ENCODE measurements at places on chromosomes 1 and 21. TPM values are rescaled to one million over a fixed set of nuclear protein-coding genes. Genes with fewer than 3 reads are reported as not detected.
A peak's percentile ranks its signal among the peaks of the same experiment; 100 is the strongest.

DNA sequence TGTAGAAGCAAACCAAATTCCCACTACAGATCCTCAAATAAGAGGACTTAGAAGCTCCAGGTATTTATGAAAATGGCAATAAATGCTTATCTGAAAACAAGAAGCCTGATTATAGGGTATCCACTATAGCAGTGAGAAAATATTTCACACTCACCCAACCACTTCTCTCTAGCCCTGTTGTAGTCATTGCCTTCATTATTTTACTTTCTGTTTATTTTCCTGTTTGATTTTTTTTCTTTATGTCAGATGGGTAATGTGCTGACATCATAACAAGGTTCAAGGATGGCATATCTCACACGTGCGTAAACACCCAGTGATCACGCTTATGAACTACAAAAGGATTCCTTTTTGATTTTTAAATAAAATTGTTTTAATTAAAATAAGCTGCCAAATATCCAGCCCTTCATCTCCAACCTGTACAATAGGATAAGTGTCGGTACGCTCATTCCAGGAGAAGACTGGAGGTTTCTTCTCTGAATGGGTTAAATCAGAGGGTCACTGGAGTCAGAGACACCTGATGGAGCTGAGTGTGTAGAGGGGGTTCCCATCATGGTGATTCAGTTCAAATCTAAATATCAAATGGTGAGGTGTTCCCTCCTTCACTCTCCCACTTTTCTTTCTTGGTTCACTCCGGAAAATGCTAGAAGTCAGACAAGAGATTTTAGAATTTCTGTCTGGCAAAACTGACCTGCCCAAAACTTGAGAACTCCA, 8.2 kb upstream of the S1PR1 start:
- no peak overlapping the region for H3K4me3 ChIP-seq
- peaks cover 19% of the 10 kb centered on the region for H3K4me1 ChIP-seq
- H3K36me3 ChIP-seq: peaks cover 27% of the 10 kb centered on the region
- no peaks in the 10 kb centered on the region for H3K27me3 ChIP-seq

- H3K27ac ChIP-seq: no peak overlapping the region
- no peaks in the 10 kb centered on the region for H3K36me3 ChIP-seq
- no peaks in the 10 kb centered on the region for H3K27me3 ChIP-seq
- DNase-seq: no peak
These were observed 38.5 kb downstream of the ZBTB8OS start for GRCh38 chr1:32611859-32612188.

DNA sequence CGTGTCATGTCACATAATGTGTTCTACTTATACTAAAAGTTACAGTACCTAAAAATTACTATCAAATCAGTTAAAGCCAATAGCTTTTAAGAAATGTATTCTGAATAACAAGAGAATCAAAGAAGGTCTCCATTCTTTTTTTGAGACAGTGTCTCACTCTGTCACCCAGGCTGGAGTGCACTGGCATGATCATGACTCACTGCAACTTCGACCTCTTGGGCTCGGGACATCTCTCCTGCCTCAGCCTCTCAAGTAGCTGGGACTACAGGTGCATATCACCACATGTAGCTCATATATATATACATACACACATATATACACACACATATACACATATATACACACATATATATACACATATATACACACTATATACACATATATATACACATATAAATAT, 20.1 kb downstream of the COP1 start:
- H3K4me3 ChIP-seq: no peak overlapping the region
- H3K27me3 ChIP-seq: no peaks in the 10 kb centered on the region
- no peak for DNase-seq
- no peak overlapping the region for H3K27ac ChIP-seq
- peaks cover 60% of the 10 kb centered on the region for H3K4me1 ChIP-seq

DNA sequence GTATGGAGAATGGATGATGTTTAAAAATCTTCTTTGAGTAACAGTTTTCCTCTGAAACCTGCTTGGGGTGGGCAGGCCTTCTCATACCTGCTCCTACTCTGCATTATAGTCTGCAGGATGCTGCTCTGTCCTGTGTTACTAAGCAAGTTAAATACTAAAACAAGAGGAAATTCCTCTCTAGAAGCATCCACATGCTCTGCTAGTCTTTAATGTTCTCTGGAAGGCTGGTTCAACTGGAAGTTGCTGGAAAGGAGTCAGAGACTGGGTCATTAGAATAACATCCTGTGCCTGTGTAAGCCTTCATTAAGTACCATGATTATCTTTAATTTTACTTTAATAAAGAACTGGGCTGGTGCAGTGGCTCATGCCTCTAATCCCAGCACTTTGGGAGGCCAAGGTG, 5.8 kb downstream of the SELP start:
- no peaks in the 10 kb centered on the region for H3K27me3 ChIP-seq
- peaks cover 6% of the 10 kb centered on the region for H3K36me3 ChIP-seq
- DNase-seq: no peak
- peaks cover 52% of the 10 kb centered on the region for H3K4me1 ChIP-seq
- H3K4me3 ChIP-seq: no peak overlapping the region

DNA sequence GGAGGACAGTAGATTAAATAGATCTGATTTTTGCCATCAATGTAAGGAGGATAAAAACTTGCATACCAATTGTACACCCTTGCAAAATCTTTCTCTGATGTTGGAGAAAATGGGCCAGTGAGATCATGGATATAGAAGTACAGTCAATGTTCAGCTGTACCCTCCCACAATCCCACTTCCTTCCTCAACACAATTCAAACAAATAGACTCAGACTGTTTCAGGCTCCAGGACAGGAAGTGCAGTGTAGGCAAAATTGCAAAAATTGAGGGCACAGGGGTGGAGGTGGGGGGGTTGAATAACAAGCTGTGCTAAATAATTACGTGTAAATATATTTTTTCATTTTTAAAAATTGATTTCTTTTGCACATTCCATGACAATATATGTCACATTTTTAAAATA, 3.9 kb upstream of the IFI44 start:
- no peak for DNase-seq
- H3K4me3 ChIP-seq: no peak overlapping the region
- no peak overlapping the region for H3K27ac ChIP-seq
- H3K27me3 ChIP-seq: no peaks in the 10 kb centered on the region
- peaks cover 44% of the 10 kb centered on the region for H3K4me1 ChIP-seq
- H3K36me3 ChIP-seq: peaks cover 68% of the 10 kb centered on the region

GRCh38 chr1:172382406-172382805, 38.1 kb upstream of the C1orf105 start:
- H3K4me1 ChIP-seq: peaks cover 34% of the 10 kb centered on the region
- no peak for DNase-seq
- H3K36me3 ChIP-seq: no peaks in the 10 kb centered on the region
- no peak overlapping the region for H3K27ac ChIP-seq
- H3K4me3 ChIP-seq: no peak overlapping the region
- H3K27me3 ChIP-seq: no peaks in the 10 kb centered on the region

GRCh38 chr1:101265684-101266083, 28.9 kb downstream of the S1PR1 start:
- no peak for DNase-seq
- H3K27me3 ChIP-seq: no peaks in the 10 kb centered on the region
- H3K4me1 ChIP-seq: peaks cover 51% of the 10 kb centered on the region
- peaks cover 2% of the 10 kb centered on the region for H3K36me3 ChIP-seq
- no peak overlapping the region for H3K4me3 ChIP-seq

DNA sequence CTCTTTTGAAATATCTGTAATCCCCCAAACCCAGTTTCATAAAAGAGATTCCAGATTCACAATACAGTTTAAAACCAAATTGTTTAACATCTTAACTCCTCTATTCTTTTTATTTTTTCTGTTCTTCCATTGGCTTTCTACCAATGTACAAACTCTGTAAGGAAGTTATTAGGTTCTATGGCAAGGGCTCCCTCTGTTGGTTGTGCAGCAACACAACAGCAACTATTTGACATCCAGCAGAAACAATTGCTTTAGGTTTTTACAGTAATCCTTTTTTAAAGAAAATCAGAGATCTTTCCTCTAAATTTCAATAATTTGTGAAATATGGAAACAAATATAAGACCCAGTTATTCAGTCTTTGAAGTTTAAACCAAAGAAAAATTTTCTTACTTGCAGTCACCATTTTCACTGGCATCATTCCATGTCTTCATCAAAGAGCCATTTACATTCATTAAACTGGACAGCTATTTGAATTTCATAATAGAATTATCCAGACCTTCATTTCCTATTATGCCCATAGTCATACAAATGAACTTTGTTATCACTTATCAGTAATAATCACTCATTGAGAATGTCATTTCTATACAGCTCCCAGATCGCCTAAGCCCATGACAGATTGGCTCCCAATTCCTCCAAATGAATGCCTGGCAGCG, 46.5 kb upstream of the RNF11 start:
- no peak overlapping the region for H3K4me3 ChIP-seq
- DNase-seq: peak; percentile 21
- no peak overlapping the region for H3K27ac ChIP-seq
- H3K36me3 ChIP-seq: no peaks in the 10 kb centered on the region
- H3K27me3 ChIP-seq: no peaks in the 10 kb centered on the region

- no peak overlapping the region for H3K4me3 ChIP-seq
- H3K36me3 ChIP-seq: no peaks in the 10 kb centered on the region
- H3K27ac ChIP-seq: no peak overlapping the region
These were observed 221.2 kb upstream of the USP25 start for GRCh38 chr21:15508554-15508953.

DNA sequence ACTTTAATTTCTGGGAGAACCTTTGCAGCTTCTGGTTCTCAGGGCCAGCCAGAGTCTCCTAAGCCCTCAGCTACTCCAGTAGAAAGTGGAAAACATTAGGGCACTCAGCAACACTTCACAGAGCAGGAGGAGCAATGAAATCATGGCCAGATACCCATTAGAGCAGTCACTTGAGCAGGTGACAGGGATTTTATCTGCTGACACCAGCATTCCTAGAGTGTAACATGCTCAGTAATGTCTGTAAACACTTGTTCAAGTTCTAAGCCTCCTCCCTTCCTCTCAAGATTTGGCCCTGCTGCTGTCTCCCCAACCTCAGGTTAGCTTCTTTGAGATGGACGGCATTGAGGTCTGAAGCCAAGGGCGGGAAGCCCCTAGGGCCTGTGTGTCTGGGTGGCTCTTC, 218.0 kb downstream of the GRIK3 start:
- no peak overlapping the region for H3K27ac ChIP-seq
- no peak for DNase-seq
- H3K36me3 ChIP-seq: no peaks in the 10 kb centered on the region
- no peak overlapping the region for H3K4me3 ChIP-seq
- no peaks in the 10 kb centered on the region for H3K4me1 ChIP-seq
- no peaks in the 10 kb centered on the region for H3K27me3 ChIP-seq

DNA sequence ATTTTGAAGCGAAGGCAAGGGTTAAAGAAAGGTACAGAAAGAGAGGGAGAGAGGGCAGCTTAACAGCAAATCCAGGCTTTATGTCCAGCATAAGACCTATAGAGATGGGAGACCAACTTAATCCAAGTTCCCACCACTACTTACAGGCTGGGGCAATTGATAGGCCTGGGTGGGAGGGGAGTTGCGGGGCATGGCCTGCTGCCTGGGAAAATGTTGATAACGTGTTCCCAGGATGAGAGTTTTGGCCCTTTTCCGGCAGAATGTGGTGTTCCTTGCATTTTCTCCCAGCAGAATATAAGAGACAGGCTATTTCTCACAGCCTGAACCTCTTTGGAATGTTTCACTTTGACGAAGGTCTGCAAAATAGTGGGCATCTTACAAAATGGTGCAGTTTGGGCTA, 34.9 kb upstream of the PLA2G5 start:
- no peak overlapping the region for H3K4me3 ChIP-seq
- no peak overlapping the region for H3K27ac ChIP-seq
- H3K36me3 ChIP-seq: peaks cover 4% of the 10 kb centered on the region
- DNase-seq: no peak
- H3K4me1 ChIP-seq: peaks cover 11% of the 10 kb centered on the region
- H3K27me3 ChIP-seq: peaks cover 10% of the 10 kb centered on the region

GRCh38 chr1:245090491-245091090, 64.2 kb upstream of the KIF26B start:
- H3K27ac ChIP-seq: no peak overlapping the region
- H3K4me1 ChIP-seq: no peaks in the 10 kb centered on the region
- H3K27me3 ChIP-seq: no peaks in the 10 kb centered on the region
- DNase-seq: no peak
- no peak overlapping the region for H3K4me3 ChIP-seq
- no peaks in the 10 kb centered on the region for H3K36me3 ChIP-seq

GRCh38 chr1:232951180-232951579, 769 bp downstream of the NTPCR start:
- DNase-seq: peak; percentile 14
- peaks cover 35% of the 10 kb centered on the region for H3K4me1 ChIP-seq
- H3K36me3 ChIP-seq: peaks cover 10% of the 10 kb centered on the region
- no peaks in the 10 kb centered on the region for H3K27me3 ChIP-seq
- H3K27ac ChIP-seq: peak overlapping the region; percentile 94

DNA sequence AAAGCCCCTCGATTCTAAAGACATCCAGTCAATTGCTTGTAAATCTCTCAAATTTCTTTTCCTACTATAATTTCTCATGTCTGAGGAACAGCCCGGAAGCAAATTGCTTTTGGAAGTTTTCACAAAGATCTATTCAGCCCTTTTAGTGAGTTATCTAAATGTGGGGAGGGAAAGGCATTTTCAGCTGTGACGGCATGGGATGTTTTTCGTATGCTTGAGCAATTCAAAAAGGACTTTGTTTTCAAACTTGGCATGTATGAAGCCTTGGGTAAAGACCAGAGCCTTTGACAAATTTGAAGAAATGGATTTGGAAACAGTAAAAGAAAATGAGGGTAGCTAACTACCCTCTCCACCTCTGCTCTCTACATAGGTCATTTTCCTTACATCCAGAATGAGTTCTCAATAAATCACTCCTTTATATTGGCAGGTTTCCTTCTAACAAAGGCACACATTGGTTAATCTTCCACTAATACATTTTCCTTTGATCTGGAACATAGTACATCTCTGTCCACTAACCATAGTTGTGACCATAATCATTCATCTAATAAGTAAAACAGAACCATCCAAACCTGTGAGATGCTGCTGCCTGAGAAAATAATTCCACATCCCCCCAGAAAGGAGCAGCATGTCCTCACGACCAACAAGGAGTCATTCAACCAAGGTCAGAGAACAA, 66.1 kb upstream of the ADAM30 start:
- H3K27me3 ChIP-seq: no peaks in the 10 kb centered on the region
- DNase-seq: no peak
- H3K27ac ChIP-seq: no peak overlapping the region

- H3K27ac ChIP-seq: no peak overlapping the region
- peaks cover 10% of the 10 kb centered on the region for H3K27me3 ChIP-seq
- no peak for DNase-seq
- H3K4me1 ChIP-seq: peaks cover 4% of the 10 kb centered on the region
- no peak overlapping the region for H3K4me3 ChIP-seq
These were observed 2.4 kb downstream of the SEMA6C start for GRCh38 chr1:151143986-151144385.

- DNase-seq: peak; percentile 84
- H3K4me3 ChIP-seq: no peak overlapping the region
These were observed 409 bp upstream of the HOOK1 start for GRCh38 chr1:59814180-59814900.

DNA sequence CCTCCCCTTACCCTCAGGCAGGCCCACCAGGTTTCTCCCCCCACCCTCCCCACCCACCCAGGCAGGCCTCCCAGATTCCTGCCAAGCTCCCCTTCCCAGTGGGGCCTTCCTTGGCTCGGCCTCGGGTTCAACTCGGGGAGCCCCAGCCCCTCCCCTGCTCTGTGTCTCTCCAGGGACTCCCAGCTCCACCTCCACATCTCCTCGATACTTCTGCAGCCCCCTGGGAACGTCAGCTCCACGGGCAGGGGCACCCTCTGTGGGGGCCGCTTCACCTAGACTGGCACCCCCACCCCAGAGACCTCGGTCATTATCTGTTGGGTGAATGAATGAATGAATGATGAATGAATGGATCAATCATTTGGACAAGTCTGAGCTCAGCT, 775 bp downstream of the MMEL1 start:
- no peaks in the 10 kb centered on the region for H3K36me3 ChIP-seq
- no peaks in the 10 kb centered on the region for H3K4me1 ChIP-seq
- H3K27me3 ChIP-seq: peaks cover 29% of the 10 kb centered on the region

The TAS1R3 gene
- 0.06 TPM for total RNA-seq

The AMY1A gene
- not detected for total RNA-seq

The BEND5 gene
- 48.3 TPM for total RNA-seq

The LCA5L gene
- 0.36 TPM for total RNA-seq

The ZNF436 gene
- total RNA-seq: 4.4 TPM

The TXLNA gene
- total RNA-seq: 84.4 TPM

All from activated naive CD8-positive, alpha-beta T cell treated with anti-CD3 and anti-CD28 coated beads for 36 hours (primary cell).